ENCODE measurements at places on chromosomes 5 and 9.

GRCh38 chr9:92332577-92333281 lies 7.0 kb downstream of the CENPP start:
- no peak for DNase-seq

DNA sequence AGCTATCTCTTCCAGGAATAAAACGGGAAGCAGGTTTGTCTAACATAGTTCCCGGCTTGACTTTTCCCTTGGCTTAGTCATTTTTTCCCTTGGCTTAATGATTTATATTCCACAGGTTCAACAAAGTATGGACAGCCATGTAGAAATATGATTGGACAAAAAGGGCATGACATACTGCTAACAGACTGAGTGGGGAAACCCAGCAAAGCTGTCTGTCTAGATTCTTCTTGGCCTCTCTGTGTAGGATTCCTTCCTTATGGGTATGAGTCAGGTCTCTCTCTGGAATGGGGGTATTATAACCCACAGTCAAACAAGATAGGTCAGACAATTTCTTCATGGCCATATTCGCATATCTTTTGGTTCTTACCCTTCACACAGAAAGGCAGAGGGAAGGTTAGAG lies 5.7 kb upstream of the MTAP start:
- DNase-seq = no peak

- DNase-seq = no peak
Observed at GRCh38 chr5:77171141-77171910, 39.2 kb upstream of the PDE8B start.

GRCh38 chr9:107784235-107784958 lies 294.8 kb upstream of the KLF4 start:
- DNase-seq = no peak

GRCh38 chr5:36238502-36239295 lies 3.0 kb downstream of the NADK2 start:
- no peak for DNase-seq

- no peak for DNase-seq
Observed at GRCh38 chr5:23884405-23885031, 377.1 kb downstream of the PRDM9 start.

Measured in GM23338 (cell line).